ENCODE measurements at places on chromosomes 16 and 17.

GRCh38 chr16:55035029-55035428 lies 104.4 kb downstream of the IRX5 start:
- no peak for DNase-seq

DNA sequence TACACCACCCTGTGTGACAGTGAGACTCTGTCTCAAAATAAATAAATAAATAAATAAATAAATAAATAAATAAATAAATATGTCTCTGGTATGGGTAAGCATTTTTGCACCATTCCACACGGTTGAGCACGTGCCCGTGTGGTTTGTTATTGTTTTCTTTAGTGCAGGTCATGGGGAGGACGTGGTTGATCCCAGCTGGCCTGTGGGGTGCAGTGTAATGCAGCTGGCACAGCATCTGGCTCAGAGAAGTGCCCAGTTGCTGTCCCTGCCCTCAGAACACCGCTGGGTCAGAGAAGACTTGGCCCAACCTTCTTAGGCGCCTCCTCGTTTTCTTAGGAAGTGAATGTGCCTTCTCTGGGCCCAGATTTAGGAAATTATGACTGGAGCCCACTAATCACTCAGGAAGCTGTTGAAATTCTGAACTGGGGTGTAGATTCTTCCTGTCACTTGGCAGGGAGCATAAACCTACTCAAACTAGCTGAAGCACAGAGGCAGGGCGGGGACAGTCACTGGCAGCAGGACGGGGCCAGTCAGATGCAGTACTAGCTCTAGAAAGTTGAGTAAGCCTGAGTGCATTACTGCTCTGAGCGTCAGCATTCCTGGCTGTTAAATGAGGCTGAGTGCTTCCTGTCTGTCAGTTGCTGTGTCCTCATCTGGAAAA lies 85.9 kb downstream of the SNX29 start:
- DNase-seq = no peak

DNA sequence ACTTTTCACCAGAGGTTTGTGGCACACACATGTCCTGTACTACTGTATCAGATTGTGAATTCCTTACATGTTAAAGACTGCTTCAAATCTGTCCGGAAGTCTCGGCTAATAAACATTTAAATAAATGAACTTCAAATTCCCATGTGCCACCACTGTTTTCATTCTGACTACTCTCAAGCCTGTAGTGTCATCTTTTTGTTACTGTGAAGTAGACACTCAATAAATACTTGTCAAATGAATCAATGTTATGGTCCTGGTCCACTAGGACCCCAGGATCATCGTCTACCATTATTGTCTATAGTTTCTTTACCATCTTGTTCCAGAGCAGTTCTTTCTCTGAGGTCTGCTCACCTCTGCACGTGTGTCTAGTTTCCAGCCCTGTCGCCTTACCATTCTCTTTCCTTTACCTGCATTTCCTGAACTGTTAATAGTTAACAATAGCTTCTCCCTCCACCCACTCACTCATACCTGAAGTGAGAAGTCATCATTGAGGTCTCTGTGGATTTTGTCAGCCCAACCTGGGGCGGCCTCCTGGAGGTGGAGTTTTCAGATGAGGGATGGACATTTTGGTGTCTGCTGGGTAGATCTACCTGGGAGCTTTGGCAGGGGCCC lies 333.0 kb downstream of the SEC14L1 start:
- DNase-seq = no peak

- peak; percentile 30 for DNase-seq
These were observed 37.5 kb downstream of the RBFOX3 start for GRCh38 chr17:79573196-79573896.

- DNase-seq = no peak
These were observed 184.6 kb upstream of the C17orf78 start for GRCh38 chr17:37191219-37191618.

GRCh38 chr17:74448756-74449155 lies 16.9 kb downstream of the GPRC5C start:
- DNase-seq = no peak

- DNase-seq = no peak
These were observed 26.6 kb upstream of the KCNG4 start for GRCh38 chr16:84266451-84266850.

DNA sequence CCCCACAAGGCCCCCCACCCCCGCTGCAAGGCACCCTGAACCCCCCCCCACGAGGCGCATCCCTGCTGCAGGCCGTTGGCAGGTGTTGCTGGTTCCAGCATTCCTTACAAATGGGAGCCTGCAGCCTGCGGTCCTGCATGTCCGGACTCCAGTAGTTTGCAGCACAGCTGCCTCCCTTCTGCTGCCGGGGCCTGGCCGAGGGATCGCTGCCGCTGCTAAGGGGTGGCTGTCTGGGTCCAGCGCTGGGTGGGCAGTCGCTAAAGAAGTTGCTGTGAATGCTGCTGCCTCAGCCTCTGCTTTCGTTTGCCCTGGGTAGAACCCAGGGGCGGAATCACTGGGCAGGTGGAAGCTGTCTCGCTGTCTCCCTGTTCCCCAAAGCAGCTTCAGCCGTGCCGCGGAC lies 11.8 kb downstream of the UTS2R start:
- DNase-seq = no peak

DNA sequence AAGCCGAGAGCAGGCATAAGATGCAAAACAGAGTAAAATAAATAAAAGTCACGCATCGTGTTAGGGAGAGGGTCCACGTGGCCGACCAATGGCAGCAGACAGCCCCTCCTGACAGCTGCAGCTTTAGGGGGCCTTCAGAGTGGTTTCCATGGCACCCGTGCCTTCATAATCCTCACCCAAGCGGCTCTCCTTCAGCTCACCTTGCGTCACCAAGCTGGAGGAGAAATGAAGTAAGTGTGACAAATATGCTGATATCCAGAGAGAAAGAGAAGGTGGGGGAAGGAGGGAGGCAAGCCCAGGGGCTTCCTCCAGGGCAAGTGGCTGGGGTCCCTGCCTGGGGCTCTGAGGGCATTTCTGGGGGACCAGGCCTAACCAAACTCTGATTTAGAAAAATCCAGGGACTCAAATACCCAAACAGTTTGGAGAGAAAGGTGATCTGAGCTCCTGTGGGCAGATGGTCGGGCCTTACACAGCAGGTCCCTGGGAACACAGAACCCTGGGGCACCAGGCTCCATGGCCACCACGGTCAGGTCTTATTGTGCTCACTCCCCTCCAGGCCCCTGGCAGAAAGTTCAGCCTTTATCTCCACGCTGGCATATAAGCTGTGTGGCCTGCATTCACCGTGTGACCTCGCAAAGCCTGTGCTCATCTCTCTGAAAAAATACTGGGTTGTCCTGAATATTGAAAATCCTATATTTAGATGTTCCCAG lies 80.7 kb upstream of the TNRC6C start:
- DNase-seq = no peak

DNA sequence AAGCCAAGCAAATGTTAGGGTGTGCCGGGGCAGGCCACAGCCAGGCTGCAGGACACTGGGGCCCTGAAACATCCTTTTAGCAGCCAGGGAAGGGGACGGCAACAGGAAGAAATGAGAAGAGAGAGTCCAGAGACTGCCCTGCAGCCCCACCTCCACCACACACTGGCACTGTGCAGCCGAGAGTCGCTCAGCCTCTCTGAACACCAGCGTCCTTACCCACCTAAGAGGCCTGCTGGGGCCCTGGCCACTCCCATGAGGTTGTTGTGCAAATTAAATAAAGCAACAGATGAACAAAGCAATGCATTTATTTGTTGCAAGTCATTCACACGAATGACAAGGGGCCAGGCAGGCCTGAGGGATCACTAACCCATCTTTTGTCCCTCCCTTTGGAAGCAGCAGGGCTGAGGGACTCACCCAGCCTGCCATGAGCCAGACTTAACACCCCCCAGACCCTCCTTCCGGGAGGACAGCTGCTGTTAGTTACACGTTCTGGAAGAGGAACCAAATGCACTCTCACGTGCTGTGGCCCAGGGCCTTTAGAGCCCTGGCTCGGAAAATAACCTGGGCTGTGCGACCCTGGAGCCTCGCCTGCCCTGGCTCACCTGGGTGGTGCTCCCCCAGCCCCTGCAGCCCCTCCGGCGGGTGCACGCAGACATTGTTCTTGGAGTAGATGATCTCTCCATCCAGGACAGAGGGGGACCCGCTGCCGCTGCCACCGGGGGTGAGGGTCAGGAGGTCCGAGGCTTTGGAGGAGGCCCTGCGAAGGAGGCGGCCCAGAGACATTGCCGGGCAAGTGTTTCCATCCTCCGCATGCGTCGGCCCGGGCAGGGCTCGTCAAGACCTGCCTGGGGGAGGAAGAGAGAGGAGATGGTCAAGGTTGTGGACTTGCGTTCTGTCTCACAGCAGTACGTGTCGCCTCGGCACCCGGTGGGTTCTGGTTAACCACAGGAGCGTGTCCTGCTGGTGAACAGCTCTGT lies 22.6 kb downstream of the TBC1D16 start:
- no peak for DNase-seq

DNA sequence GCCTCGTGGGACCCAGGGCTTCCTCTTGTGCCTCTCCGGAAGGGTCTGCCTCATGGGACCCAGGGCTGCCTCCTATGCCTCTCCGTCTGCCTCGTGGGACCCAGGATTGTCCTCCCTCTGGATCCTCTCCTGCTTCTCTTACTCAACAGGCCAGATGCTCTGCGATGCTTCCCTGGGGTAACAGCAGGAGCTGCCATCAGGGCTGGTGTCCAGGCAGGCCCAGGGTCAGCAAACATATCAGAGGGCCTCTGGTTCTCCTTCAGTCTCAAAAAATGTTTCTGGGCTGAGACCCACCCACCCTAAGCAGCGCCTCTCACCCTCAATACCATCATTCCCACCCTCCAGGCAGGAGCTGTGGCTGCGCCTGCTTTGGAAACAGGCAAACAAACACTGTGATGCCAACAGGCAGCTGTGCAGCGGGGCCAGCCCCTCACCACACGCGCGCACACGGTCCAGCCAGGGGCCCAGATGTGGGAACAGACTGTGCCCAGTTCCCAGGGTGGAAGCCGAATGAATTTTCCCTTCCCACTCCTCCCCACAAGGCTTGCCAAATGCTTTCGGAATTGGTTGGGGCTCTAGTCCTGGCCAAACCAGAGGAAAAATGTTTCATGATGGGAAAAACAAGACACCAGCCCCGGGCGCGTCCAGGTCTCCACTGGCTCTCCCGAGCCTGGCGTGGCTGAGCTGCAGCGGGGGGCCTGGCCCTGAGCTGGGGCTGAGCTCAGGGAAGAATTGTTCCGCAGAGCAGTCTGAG lies 11.3 kb downstream of the TIMM22 start:
- peak; percentile 23 for DNase-seq

DNA sequence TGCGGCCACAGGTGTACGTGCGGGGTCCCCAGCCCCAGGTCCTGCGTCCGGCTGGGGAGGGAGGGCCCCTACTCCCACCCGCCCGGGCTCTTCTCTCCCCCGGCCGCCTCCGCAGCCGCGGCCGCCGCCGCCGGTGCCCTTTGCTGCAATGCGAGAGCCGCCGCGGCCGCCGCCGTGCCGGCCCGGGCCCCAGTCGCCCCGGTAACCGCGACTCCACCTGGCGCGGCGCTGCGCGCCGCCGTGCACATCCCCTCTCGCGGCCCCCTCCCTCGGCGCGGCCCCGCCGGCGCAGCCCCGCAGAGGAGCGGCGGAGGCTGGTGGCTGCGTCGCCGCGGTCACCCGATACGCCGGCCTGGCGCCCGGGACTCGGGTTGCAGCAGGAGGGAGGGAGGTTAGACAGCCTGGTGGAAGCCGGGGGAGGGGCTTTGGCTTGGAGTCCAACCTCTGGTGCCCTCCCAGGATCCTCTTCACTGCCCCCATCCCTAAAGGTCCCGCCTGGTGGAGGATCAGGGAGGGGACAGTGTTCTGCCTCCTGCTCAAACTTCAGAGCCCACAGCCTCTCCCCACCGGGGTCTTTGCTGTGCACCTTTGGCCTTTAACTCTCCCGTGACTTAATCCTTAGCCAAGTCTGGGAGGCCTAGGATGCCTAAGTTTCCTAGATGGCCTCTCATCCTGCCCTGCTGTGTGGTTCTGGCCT lies 32.9 kb downstream of the SRCIN1 start:
- peak; percentile 54 for DNase-seq

GRCh38 chr16:67260426-67261063 lies 11.8 kb downstream of the SLC9A5 start:
- no peak for DNase-seq

DNA sequence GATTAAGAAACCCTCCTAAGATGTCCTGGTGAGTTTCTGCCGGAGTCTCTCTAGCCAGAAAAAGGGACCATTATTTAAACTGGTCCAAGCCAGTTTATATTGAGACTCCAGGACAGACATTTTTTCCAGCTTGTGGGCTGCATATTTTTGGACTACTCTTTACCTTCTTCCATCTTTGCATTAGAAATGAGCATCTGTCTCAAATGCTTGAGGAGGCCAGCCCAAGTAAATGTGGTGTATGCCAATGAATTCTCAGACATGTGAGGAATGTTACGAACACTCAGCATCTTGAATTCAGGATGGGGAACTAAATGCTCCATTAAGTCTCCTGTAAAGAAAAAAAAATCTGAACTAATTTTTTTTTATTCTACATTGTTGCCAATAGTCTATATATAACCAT lies 18.4 kb downstream of the TUBD1 start:
- no peak for DNase-seq

- DNase-seq = no peak
These were observed 29.4 kb downstream of the CACNA1H start for GRCh38 chr16:1182316-1182671.

DNA sequence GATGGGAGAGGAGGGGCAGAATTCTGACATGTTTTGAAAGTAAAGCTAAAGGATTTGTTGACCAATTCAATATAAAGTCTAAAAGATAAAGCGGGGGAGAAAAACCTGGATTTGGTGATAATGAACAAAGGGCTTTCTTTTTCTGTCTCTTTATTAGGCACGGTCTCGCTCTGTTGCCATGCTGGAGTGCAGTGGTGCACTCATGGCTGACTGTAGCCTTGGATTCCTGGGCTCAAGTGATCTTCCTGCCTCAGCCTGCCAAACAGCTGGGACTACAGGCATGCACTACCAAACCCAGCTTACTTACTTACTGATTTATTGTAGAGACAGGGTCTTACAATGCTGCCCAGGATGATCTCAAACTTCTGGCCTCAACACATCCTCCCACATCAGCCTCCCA lies 7.5 kb downstream of the CDR2 start:
- DNase-seq = no peak

GRCh38 chr16:68382296-68382718 lies 66.0 kb downstream of the SMPD3 start:
- no peak for DNase-seq

- peak; percentile 38 for DNase-seq
These were observed 192.9 kb downstream of the CCDC182 start for GRCh38 chr17:57552114-57552624.

GRCh38 chr16:46727630-46728029 lies 20.5 kb downstream of the MYLK3 start:
- DNase-seq = no peak

Data from anterior cingulate cortex (tissue), 58 donors.